ENCODE measurements at places on chromosomes 13 and 19.

DNA sequence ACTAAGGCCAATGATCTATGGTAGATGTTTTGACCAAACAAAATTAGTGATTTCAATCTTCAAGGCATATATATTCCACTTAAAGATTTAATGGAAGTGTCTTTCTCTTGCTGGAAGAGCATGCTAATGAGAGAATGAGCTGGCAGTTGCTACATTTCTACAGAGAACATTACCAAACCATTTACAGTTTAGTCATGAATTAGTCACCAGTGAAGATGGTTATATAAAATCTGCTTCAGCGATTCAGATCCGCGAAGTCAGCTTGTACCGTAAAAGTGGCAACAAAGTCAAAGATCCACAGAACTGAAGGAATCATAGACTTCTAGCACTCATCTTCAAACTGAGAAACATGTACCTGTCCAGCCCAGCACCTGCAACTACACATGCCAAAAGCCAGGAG, 156.3 kb downstream of the SLITRK5 start:
- DNase-seq: no peak

GRCh38 chr13:86269511-86269910, 470.3 kb upstream of the SLITRK6 start:
- no peak for DNase-seq

DNA sequence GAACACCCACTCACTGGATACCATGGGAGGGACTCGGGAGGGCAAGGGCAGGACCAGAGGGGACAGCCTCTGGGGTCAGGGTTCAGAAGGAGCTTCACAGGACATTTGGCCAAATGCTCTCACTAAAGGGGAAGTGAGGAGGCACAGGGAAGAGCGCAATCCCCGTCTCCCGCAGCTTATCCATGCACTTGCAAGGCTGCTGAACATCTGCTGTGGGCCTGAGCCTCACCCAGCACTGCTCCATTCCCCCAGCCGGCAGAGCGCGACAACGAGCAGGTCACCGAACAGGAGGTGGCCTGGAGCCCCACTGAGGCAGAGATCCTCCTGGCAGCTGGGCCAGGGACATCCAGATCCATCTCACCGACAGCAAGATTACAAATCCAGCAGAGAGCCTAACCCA, 23.3 kb downstream of the ELAVL1 start:
- DNase-seq: no peak

DNA sequence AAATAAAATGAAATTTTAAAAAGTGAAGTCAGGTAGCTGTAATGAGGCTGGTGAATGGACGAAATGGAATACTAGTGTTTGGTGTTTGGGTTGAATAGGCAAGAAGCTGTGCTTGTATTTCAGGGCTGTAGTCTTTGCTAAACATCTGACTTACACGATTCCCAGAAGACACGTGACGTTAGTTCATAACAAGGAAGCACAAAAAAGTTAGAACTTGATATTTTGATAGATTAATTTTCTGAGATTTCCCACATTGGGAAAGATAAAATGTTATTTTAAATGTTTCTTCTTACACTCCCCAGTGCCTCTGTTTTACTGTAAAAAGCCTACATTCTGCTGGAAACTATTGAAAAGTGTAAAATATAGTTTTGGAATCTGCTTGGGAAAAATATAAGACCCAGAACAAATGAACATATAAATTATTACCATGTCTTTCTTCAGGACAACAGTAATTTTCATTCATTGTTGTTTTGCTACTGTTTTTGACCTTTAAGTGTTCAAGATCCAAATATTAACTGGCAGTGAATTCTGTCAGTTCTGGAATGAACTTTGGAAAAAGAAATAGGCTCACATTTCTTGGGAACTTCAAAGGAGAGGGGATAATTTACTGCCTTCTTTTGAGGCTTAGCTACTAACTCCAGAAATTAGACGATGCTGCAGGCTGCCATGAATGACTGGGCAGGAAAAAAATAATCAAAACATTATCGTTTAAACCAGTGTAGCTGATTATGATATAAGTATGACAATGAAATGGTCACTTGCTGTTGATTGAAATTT, 241.3 kb downstream of the SLITRK6 start:
- no peak for DNase-seq

DNA sequence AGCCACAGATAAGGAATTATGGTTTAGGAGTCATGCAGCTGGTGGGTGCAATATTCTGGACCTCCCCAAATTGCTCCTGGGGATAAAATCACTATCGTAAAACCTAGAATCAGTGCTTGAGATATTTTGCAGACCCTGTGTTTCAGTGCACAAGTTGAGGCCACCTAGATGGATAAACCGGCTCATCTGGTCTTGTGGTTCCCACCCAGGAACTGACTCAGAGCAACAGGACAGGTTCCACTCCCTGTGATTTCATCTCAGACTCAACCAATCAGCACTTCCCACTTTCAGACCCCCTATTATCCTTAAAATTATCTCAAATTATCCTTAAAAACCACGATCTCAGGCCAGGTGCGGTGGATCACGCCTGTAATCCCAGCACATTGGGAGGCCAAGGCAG, 21.0 kb downstream of the FBXL12 start:
- DNase-seq: no peak

DNA sequence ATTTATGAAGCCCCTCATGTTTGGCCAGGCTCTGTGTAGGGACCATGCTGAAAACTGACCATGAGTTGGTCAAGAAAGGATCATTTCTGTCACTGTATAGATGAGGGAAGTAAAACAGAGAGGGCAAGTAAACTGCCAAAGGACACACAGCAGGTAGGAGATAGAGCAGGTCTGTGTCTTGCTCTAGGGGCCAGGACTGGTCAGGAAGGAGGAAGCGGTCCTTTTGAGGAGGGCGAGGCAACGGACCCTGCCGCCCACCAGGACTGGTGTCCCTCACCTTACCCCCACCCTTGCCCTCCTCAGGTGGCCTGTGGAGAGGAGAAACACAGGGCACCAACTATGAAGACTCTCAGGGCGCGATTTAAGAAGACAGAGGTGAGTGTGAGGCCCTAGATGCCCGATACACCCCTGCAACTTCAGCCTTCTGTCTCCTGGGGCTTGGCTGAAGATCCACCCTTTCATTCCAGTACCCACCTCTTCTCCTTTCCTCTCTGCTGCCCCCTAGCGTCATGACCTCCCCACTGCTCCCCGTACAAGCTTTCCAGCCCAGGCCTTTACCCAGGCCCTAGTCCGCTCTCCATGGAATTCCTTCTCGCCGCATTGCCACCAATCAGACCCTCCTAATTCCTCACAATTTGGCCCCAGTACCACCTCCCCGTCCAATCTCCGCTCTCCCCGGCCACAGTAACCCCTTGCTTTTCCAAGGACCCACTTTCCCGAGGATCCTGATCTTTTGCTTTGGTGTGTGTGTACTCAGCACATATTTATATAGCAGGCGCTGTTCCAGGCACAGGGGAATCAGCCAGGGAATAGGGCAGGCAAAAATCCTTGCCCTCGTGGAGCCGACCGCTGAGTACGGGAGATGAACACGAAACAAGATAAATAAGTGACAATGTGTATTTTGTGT, 3.9 kb downstream of the ANKRD24 start:
- DNase-seq: peak; percentile 88

- no peak for DNase-seq
Measured at GRCh38 chr13:32205431-32206096, 109.6 kb downstream of the ZAR1L start.

- no peak for DNase-seq
Measured at GRCh38 chr13:52848455-52849195, at the start of gene PCDH8. Gene PCDH8 (minus strand): TSS chr13:52848640. CDS start chr13:52848436, 204 bp downstream.

DNA sequence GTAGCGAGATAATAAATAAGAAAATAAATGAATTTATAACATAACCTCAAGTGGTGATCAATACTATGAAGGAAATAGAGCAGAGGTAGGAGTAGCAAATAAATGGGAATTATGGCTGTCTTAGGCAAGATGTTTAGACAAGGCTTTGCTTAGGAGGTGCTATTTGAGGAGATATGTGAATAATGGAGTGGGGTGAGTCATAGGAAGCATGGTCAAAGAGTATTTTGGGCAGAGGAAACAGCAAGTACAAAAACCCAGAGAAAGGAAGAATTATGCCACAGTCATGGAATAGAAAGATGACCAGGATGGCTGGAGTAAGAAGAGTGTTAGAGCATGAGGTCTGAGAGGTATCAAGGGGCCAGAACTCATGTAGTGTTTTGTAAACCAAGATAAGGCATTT, 33.6 kb upstream of the LPAR6 start:
- DNase-seq: peak; percentile 76

DNA sequence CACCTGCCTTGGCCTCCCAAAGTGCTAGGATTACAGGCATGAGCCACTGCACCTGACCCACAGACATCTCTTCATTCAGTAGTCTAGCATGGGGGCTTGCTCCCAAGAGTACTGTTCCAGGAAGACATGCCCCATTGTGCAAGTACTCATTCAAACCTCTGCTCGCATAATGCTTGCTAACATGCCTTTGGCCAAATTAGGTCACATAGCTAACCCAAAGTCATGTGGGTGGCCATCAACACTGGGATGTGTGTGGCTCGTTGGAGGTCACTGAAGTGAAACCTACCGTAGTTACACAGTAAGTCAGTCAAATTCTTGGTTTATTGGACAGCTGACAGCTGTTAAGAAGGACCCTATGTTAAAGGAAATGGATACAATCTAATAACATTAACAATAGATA, 20.3 kb downstream of the RFXAP start:
- no peak for DNase-seq

GRCh38 chr19:18045307-18046050, 37.5 kb downstream of the ARRDC2 start:
- no peak for DNase-seq

DNA sequence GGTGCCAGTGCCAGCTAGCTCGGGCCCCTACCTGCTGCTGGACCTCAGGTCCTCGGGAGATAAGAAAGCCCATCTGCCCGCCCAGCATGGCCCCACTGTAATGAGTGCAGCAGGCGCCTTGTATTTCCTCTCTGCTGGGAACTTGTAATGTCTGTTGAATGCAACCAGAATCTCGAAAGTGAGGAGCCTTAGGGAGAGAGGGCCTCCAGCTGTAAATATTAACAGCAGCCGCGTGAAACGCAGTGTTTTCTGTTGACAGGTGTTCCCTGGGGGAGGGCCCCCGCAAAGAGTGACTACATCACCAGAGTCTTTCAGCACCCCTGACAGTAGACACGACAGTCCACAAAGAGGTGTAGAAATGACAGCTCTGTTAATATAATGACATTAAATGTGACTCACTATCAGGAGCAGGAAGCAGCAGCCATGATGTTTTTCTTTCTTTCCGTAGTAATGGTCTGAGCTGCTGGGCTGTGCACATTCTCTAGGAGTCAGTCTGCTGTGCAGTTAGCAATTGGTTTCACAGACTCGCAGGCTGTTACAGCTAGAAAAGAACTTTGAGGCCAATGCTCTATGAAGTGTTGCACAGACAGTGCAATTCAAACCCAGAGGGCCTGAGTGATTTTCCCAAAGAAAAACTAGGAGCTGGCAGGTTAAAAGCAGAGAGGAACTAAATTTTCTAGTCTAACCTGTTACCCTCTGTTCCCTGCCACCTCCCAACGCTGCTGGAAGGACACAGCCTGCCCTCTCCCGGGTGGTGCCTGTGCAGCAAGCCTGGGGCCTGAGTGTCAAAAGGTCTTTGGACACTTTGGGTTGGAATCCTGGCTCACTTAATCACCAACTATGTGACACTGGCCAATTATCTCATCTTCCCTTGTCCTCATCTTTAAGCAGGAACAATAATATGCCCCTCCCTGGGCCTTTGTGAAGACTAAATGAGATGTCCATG, 58.6 kb upstream of the WASF3 start:
- no peak for DNase-seq

All from suppressor macrophage (primary cell).